SK-N-SH (cell line): ENCODE measurements at places on chromosomes 2 and 18. TPM values are rescaled to one million over a fixed set of nuclear protein-coding genes. Genes with fewer than 3 reads are reported as not detected.

DNA sequence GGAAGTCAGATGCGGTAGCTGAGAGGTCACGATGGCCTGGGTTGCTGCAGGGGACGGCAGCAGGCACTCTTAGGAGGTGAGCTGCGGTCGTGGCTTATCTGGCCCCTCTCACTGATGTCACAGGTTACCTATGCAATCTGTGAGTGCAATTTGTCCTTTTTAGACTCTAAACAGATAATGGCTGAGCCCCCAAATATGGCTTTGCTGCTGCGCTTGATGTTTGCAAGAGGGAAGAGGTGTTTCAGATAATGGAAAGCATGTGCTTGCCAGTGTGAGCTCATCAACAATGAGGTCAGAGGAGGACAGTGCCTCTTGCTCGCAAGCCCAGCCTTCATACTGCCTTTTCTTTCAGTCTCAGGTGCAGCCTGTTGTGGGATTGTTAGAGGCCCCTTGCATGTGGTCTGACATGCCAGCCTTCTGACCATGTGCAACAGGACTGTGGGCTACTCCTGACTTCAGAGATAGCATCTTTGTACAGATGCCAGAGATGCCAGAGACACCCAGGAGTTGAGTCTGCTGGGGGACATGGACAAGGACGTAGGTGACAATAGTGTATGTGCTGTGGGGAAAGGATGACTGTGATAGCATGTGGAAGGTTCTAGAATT lies 151.3 kb downstream of the TANC1 start:
- no peak overlapping the region for H3K4me3 ChIP-seq
- no peaks in the 10 kb centered on the region for H3K36me3 ChIP-seq
- no peak for DNase-seq
- H3K27ac ChIP-seq, result peak overlapping the region; percentile 68
- H3K4me1 ChIP-seq, result peaks cover 16% of the 10 kb centered on the region; the same call in 1 of the 2 replicates

The RAD51AP2 gene
- polyA plus RNA-seq, result 0.02 TPM in 1 of 2 replicates, not detected in the other

The C1QL2 gene
- polyA plus RNA-seq, result not detected in 2 replicates

The MTCL1 gene
- polyA plus RNA-seq, result 28.0 and 33.5 TPM in 2 replicates

DNA sequence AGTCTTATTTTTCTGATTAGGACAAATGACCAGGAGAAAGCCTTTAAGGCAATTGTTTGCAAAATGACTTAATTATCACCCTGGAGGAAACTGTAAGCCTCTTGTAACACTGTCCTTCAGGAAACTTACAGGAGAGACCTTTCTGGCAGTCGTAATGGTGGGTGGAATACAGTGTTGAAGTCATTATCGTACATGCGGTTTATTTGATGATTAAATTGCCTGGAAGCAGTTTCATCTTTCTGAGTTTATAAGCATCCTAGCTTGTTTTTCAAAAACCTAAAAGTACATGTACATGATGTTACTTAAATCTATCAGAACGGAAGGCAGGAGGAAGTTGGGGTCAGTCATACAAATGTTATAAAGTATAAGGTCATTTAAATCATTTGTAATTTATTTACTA lies 86.2 kb upstream of the RAB27B start:
- H3K4me1 ChIP-seq, result no peaks in the 10 kb centered on the region
- no peaks in the 10 kb centered on the region for H3K27me3 ChIP-seq
- DNase-seq, result no peak
- no peaks in the 10 kb centered on the region for H3K36me3 ChIP-seq
- H3K4me3 ChIP-seq, result no peak overlapping the region

The CD207 gene
- 0.33 and 0.62 TPM in 2 replicates for polyA plus RNA-seq

GRCh38 chr18:1544016-1544415 lies 639.3 kb downstream of the ADCYAP1 start:
- no peaks in the 10 kb centered on the region for H3K36me3 ChIP-seq
- no peak overlapping the region for H3K27ac ChIP-seq
- no peak for DNase-seq
- no peak overlapping the region for H3K4me3 ChIP-seq
- no peaks in the 10 kb centered on the region for H3K27me3 ChIP-seq

DNA sequence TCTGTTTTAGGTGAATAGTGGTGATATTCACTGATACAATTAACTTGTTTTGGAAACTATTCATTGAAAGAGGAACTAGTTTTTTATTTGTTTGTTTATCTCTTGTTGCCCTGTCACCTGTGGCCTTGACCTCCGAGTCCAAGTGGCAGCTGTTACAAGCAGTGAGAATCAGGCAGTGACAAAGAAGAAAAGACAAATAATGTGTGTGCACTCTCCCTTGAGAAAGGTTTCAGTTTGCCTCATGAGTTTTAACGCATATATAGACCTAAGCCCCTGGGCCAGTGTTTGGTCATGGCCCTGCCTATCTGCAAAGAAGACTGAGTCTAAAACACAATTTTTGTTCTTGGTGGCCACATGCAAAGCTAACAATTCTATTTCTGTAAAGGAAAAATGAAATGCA lies 15.3 kb downstream of the KYNU start:
- H3K27me3 ChIP-seq, result no peaks in the 10 kb centered on the region
- H3K4me1 ChIP-seq, result no peaks in the 10 kb centered on the region
- DNase-seq, result no peak
- H3K27ac ChIP-seq, result no peak overlapping the region
- H3K36me3 ChIP-seq, result no peaks in the 10 kb centered on the region
- no peak overlapping the region for H3K4me3 ChIP-seq
